GM23248 (cell line): ENCODE measurements at places on chromosomes 2 and 18.

GRCh38 chr2:104026725-104027124 lies 827.2 kb upstream of the POU3F3 start:
- H3K4me1 ChIP-seq = no peaks in the 10 kb centered on the region
- no peak overlapping the region for H3K4me3 ChIP-seq
- H3K36me3 ChIP-seq = no peaks in the 10 kb centered on the region
- DNase-seq = no peak
- H3K27me3 ChIP-seq = no peaks in the 10 kb centered on the region

GRCh38 chr2:46058140-46058539 lies 239.1 kb upstream of the EPAS1 start:
- peaks cover 2% of the 10 kb centered on the region for H3K4me1 ChIP-seq
- no peak overlapping the region for H3K27ac ChIP-seq
- no peaks in the 10 kb centered on the region for H3K36me3 ChIP-seq
- H3K4me3 ChIP-seq = no peak overlapping the region

- no peaks in the 10 kb centered on the region for H3K36me3 ChIP-seq
- H3K4me3 ChIP-seq = no peak overlapping the region
- H3K27ac ChIP-seq = no peak overlapping the region
- H3K4me1 ChIP-seq = no peaks in the 10 kb centered on the region
- 0 out of 2 replicates have a peak, but pooled peaks cover 9% of the 10 kb centered on the region for H3K27me3 ChIP-seq
These were observed 199.6 kb downstream of the BCL11A start for GRCh38 chr2:60353863-60354262.

DNA sequence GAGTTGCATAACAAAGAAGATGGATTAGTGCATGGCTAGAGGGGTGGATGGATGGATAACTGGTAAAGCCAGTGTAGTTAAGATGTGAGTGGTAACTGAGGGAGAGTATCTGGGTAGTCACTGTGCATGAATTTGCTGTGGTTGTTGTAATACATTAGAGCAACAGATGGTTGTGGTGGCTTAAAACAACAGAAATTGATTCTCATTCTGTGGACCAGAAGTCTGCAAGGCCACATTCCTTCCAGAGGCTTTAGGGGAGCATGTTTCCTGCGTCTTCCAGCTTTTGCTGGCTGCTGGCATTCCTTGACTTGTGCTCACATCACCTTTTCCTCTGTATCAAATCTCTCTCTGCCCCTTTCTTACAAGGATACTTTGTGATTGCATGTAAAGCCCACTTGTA lies 155.4 kb downstream of the ASB1 start:
- H3K27me3 ChIP-seq = no peaks in the 10 kb centered on the region
- H3K36me3 ChIP-seq = no peaks in the 10 kb centered on the region
- H3K4me1 ChIP-seq = no peaks in the 10 kb centered on the region
- peak; percentile 8 for DNase-seq
- H3K4me3 ChIP-seq = no peak overlapping the region

DNA sequence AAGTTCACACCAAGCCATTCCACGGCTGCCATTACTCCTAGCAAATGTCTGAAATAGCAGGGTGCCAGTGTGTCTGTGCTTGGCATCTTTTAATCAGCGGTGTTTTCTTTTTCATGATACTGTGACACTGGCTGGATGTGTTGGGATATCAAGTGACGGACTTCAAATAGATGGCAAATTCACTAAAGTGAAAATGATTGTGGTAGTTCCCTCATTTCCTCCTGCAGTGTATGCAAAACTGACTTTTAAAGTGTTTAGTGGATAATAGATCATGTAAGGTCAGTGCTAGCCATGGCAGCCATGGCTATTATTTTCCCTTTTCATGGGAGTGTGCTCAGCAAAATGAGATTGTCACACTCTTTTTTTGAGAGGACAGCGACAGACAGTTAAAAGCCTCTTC lies 261.5 kb upstream of the SIX3 start:
- no peak for DNase-seq
- H3K27ac ChIP-seq = no peak overlapping the region
- H3K4me3 ChIP-seq = no peak overlapping the region
- H3K27me3 ChIP-seq = no peaks in the 10 kb centered on the region
- no peaks in the 10 kb centered on the region for H3K4me1 ChIP-seq
- no peaks in the 10 kb centered on the region for H3K36me3 ChIP-seq

DNA sequence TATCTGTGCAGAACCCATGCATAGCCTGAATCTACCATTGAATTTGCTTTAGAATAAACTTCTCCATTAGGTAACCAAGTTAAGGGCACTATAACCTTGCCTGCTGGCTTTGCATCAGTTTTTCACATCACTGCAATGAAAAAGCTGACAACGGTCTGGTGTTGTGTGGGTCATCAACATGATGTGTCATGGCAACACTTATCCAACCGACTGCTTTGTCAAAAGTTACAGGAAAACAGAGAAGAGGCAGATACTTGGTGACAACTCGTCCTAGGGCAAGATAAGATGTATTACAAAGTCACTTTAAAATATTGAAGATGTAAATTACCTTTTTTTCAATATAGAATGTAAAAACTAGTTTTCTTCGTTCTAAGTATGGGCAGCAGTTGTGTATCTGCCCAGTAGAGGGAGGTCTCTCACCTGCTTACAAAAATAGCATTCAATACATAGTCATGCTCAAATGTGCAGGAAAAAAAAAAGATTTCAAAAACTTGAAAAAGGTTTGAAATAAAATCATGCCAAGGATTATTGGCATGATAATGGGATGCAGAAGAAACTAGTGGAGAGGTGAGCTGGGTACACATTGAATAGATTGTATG lies 96.3 kb downstream of the EVA1A start:
- H3K36me3 ChIP-seq = no peaks in the 10 kb centered on the region
- no peak overlapping the region for H3K4me3 ChIP-seq
- H3K27ac ChIP-seq = no peak overlapping the region

GRCh38 chr18:43533371-43533770 lies 256.1 kb upstream of the SYT4 start:
- DNase-seq = no peak
- H3K4me3 ChIP-seq = no peak overlapping the region
- no peaks in the 10 kb centered on the region for H3K36me3 ChIP-seq
- H3K4me1 ChIP-seq = no peaks in the 10 kb centered on the region
- H3K27me3 ChIP-seq = no peaks in the 10 kb centered on the region

- H3K36me3 ChIP-seq = no peaks in the 10 kb centered on the region
- no peak overlapping the region for H3K27ac ChIP-seq
- DNase-seq = no peak
- no peak overlapping the region for H3K4me3 ChIP-seq
- no peaks in the 10 kb centered on the region for H3K4me1 ChIP-seq
These were observed 61.9 kb upstream of the RBMS1 start for GRCh38 chr2:160555420-160556071.

DNA sequence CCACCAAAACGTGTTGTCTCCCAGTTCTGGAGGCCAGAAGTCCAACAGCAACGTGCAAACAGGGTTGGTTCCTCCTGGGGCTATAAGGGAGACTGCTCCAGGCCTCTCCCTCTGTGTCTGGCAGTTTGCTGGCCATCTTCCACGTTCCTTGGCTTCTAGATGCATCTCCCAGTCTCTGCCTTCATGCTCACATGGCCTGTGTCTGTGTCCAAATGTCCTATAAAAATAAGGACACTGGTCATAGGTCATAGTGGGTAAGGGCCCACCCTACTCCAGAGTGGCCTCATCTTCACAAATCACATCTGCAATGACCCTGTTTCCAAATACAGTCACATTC lies 69.4 kb upstream of the TAF1B start:
- peaks cover 19% of the 10 kb centered on the region for H3K4me1 ChIP-seq
- H3K27me3 ChIP-seq = no peaks in the 10 kb centered on the region
- no peak overlapping the region for H3K27ac ChIP-seq
- no peaks in the 10 kb centered on the region for H3K36me3 ChIP-seq
- DNase-seq = no peak

GRCh38 chr18:3495691-3496430 lies 45.9 kb downstream of the TGIF1 start:
- no peak overlapping the region for H3K27ac ChIP-seq
- H3K27me3 ChIP-seq = no peaks in the 10 kb centered on the region
- no peak for DNase-seq
- H3K36me3 ChIP-seq = no peaks in the 10 kb centered on the region

DNA sequence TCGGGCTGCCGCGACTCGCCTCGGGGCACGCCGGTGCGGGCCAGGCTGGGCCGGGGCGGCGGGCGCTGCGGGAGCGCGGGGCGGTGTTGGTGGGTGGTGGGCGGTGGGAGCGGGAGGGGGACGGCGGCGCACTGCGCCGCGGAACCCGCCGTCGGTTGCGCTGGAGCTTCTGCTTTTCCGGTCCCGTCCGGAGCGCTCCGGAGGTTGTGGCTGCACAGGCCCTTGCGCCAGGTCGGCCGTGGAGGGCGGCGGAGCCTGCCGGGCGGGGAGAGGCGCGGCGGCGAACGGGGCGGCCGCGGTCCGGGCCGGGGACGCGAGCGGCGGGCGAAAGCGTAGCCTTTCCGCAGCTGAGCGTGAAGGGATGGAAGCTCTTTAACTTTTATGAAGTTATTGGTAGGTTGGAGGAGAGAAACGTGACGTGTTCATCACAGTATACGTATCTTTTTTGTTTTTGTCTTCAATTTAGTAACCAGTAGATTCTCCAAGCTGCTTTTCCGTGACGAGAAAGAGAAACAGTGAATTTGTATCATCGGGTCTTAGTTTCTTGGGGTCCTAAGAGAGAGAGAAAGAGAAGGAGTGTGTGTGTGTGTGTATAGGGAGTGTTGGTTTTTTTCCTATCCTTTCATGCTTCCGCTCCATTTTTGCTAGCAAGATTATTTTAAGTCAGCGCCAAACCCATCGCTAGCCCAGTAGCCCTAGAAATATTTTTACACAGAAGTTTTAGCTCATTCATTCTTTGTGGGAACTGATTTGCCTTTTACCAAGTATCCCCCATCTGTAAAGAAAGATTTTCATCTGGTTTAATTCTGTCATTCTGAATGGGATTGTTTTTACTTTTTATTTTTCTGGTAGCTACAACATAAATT lies 535 bp downstream of the ATG4B start:
- H3K27me3 ChIP-seq = no peaks in the 10 kb centered on the region
- peak overlapping the region; percentile 88 for H3K27ac ChIP-seq

GRCh38 chr2:19351499-19351898 lies 6.9 kb downstream of the OSR1 start:
- H3K36me3 ChIP-seq = no peaks in the 10 kb centered on the region
- no peak for DNase-seq
- no peaks in the 10 kb centered on the region for H3K27me3 ChIP-seq
- peaks cover 8% of the 10 kb centered on the region; the same call in 1 of the 2 replicates for H3K4me1 ChIP-seq

GRCh38 chr2:42593282-42593681 lies 24.9 kb downstream of the MTA3 start:
- no peaks in the 10 kb centered on the region for H3K36me3 ChIP-seq
- H3K4me3 ChIP-seq = no peak overlapping the region
